ELF-1 (cell line): ENCODE measurements at places on chromosomes 5 and 9.

DNA sequence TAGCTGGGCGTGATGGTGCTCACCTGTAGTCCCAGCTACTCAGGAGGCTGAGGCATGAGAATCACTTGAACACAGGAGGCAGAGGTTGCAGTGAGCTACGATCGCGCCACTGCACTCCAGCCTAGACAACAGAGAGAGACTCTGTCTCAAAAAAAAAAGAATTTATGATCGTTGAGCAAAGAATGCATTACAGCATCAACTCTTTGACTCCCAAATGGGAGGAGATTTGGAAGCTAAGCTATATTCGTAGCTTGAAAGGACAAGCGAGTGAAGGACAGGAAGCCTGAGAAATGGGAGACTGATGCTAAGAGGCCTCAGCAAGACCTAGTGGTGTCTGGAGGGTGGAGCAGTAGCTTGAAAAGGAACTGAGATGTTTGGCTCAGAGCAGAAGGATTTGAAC is 10.3 kb upstream of the CCIN start:
- no peak for DNase-seq

DNA sequence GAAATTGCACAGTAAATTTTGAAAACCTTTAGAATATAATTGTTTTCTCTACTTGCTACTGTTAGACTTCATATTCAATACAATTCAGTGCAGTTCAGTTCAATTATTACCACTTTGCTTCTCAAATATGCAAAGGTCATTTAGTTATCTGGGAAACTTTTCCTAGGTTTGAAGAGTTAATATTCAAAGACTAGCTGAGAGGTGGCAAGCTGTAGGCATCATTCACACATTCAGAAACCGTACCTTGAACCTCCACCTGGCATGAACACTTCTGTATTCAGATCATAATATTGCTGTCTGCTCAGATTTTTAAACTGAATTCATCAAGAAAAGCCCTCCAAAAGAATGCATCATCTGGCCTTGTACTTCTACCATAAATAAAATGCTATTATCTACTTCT is 162.1 kb upstream of the PCSK5 start:
- DNase-seq, result no peak

DNA sequence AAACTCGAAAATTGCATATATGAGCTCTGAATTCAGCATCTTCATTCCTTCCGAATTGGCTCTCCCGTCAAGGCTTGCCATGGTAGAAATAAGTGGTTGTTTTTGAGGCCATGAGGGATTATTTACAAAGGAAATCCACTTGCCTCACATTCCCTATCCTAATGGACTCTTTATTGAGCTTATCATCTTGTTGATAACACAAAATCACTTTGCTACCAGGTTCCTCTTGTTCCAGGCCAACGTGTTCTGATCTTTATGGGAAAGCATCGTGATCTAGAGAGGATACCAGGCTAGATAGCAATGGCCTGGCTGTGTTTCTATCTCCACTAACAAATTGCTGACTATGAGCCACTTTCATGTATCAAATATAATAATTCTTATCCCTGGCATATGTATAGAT is 811.7 kb downstream of the TLR4 start:
- DNase-seq, result no peak

DNA sequence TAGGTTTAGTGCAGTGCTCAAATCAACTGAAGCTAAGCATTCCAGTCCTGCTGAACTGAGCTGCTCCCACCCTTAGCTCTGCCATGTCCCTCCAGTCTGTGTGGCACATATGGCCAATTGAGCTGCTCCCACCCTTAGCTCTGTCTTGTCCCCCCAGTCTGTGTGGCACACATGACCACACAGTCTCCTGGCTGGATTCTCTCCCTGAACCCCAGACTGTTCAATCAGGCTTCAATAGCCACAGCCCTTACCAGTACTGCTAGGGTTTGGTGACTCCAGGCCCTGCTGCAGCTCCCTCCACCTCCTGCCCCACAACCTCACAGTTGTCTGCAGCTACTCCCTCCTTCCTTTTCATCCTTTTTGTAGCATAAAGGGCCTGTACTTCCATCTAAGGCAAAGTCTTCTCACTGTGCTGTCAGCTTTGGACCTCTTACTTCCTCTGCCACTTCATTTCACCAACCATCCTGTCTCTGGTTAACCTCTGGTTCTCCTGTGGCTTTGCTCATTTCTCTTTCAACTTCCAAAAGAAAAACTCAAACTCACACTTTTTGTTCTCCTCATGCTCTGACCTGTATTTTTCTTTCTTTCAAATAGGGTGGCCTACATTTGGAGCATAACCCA is 50.8 kb downstream of the ADAMTS12 start:
- no peak for DNase-seq

GRCh38 chr5:170523142-170523551 is 19.3 kb downstream of the KCNIP1 start:
- DNase-seq, result no peak

DNA sequence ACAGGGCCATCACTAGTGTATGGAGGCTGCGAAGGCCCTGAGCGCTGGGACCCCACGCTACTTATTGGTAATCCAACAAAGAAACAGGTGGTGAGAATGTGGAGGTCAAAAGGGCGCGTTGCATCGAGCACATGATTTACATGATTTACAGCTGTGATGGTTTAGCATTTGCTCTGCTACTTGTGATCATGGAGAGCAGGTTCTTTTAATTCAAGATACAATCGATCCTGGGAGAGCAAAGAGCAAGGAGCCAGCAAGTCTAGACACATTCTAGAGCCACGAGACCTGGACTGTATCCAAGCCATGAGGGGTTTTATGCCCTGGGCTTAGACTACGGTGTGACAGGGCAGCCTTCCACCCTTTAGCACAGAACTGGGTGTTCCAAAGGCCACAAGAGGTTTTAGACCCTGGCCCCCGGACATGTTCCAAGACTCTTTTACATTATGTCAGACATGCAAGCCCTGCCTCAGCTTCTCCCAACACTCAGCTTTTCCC is 47.0 kb upstream of the CLK4 start:
- no peak for DNase-seq

DNA sequence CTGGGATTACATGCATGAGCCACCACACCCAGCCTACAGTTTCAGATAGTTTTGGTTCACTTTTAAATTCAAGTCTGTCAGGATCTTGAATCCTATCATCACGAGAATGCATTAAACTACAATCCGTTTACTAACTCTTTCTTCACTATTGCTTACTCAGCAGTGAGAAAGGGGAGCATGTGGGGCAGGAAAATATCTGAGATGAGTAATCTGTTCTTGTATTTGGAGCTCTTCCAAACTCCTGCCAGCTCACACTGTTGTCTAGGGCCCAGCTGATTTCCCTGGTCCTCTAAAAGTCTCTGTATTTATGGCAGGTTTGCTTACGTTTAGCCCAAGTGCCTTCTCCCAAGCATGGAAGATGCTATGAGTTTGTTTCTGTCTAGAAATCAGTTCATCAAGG is 152.2 kb downstream of the FGF18 start:
- DNase-seq, result no peak

- DNase-seq, result no peak
Observed at GRCh38 chr5:118293378-118293777, 695.0 kb downstream of the DTWD2 start.

DNA sequence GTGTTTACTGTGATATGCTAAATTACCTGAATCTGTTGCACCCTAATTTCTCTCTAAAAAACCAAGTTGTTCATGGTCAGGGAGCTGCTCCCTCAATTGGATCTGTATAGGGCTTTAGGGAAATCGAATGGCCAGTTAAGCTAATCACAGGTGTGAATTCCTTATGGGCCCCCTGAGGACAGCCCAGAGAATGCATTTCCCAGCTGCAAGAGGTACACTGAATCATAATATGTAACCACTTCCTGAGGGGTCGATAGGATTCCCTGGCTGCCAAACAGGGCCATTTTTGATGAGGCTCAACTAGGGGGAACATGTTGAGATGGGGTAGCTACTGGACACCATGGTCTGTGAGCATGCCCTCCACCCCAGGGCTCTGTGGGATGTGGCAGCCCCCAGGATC is 478.6 kb downstream of the CCDC171 start:
- DNase-seq, result no peak

DNA sequence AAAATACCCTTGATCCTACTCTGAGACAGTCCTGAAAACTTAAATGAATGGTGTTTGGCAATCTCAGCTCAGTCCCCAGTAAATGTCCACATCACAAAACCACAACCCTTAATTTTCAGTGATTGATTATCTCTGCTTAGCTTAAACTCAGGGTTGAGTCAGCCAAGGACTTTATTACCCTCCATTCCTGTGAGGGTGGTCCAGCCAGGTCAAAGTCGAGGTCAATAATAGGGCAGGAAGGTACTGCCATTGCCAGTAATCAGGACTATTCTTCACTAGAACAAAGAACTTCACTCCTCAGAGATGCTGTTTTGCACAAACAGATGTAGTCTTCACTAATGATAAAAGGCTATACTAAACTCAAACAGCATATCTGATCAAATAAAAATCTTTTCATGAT is 499.4 kb downstream of the ISL1 start:
- peak; percentile 48 for DNase-seq

GRCh38 chr9:132129535-132129934 is 32.3 kb upstream of the NTNG2 start:
- DNase-seq, result no peak

GRCh38 chr5:147481874-147482705 is 27.8 kb downstream of the DPYSL3 start:
- no peak for DNase-seq

DNA sequence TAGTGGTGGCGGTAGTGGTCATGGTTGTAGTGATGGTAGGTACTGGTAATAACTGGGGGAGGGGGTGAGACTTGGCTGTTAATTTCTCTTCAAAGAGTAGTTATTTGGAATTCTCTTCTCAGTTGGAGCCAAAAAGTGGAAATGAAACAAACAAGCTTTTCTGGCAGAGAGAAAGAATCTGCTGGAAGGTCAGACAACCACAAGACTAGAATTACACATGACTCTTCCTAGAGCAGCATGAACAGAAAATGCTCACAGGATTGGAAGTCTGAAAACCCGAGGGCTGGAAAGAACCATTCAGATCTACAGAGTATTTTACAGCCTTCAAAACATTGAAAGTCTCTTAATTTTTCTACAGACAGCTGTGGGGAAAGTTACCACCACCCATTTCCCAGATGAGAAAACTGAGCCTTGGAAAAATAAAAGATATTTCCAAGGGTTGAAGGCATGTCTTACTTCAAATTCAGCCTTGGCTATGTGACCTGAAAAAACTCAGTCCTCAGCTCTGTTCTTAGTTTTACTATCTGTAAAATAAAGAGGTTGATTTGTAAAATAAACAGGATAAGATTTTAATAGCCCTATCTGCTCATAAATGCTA is 42.9 kb upstream of the TRIM32 start:
- no peak for DNase-seq

GRCh38 chr9:87128844-87129493 is 181.7 kb upstream of the GAS1 start:
- DNase-seq, result no peak

DNA sequence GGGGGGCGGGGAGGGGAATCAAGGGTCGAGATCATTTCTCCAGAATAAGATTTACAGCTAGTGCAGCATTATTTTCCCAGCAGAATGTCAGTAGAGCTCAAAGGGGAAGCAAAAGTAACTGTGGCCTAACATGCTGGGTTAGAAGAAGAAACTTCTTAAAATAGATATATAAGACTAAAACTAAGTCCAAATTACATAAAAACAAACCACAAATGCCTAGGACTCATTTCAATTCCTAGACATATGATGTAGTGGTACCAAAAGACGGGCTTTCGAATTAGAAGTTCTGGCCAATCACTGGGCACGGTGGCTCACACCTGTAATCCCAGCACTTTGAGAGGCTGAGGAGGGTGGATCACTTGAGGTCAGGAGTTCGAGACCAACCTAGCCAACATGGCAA is 20.8 kb upstream of the MELK start:
- no peak for DNase-seq

- DNase-seq, result no peak
Observed at GRCh38 chr5:31410089-31410488, 121.8 kb downstream of the DROSHA start.

DNA sequence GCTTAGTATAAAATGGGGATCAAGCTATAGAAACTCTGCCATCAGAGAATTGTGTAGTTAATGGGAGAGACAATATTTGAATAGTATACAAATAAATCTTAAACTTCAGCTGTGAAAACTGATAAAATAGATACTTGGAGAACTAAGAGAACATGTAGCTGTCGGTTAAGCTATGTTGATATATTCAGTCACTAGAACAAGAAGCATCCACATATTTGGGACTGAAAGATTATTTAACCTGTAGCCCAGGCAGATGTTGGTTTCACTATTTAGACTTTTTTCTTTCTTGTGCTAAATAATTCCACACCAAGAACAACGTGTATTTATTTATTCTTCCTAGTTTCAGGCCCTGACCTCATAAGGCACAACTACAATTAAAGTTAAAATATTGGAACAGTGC is 521.0 kb upstream of the CCNG1 start:
- no peak for DNase-seq

DNA sequence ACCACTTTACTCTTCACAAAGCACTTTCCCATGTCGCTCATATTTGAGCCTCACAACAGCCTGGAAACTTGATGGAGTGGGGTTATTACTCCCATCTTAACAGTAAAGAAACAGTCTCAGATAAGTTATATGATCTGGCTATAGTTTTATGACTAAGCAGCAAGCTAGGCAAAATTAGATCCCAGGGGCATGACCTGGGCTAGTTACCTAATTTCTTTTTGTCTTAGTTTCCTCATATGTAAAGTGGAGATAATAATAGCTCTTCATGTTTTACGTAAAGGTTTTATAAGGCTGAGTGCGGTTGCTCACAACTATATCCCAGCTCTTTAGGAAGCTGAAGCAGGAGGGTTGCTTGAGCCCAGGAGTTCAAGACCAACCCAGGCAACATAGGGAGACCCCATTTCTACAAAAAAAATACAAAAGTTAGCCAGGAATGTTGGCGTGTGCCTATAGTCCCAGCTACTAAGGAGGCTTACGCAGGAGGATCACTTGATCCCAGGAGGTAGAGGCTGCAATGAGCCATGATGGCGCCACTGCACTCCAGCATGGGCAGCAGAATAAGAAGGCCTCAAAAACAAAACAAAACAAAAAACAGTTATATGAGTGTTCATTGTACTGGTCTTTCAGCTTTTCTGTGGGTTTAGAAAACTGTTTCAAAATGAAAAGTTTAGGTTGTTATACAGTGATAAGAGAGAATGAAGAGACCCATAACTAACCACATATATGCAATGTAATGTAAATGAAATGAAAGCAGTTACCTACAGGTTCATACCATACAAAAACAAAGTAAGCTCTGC is 6.5 kb upstream of the PLIN2 start:
- DNase-seq, result no peak

DNA sequence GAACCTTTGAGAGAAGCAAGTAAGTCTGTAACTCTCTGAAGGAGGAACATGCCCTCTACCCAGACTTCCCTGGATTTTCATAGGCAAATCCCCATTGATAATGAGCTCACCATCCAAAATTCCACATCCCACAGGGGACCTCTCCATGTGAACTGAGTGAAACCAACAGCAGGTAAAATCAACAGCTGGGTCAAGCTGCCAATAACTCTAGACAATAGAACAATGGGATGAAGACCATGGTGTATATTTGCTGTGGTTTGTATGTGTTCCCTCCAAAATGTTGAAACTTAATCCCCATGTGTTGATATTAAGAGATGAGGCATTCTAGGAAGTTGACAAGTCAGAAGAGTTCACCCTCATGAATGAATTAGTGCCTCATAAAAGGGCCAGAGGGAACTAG is 110.2 kb upstream of the MYO10 start:
- no peak for DNase-seq
